Chondrocyte (in vitro differentiated cells): ENCODE measurements at places on chromosomes 1 and 21. TPM values are rescaled to one million over a fixed set of nuclear protein-coding genes. Genes with fewer than 3 reads are reported as not detected.

PEAR1 gene
- total RNA-seq: 1.4 to 13.7 TPM (median 9.9 TPM) in 3 replicates

UFC1 gene
- total RNA-seq: 84.2 to 95.6 TPM (median 89.4 TPM) in 3 replicates

PTP4A2 gene
- 155 to 204 TPM (median 197 TPM) in 3 replicates for total RNA-seq

CD48 gene
- total RNA-seq: not detected in 3 replicates

SLC35D1 gene
- total RNA-seq: 9.2 to 14.8 TPM (median 9.3 TPM) in 3 replicates

GLUL gene
- total RNA-seq: 79.1 to 122 TPM (median 94.4 TPM) in 3 replicates

C1QTNF12 gene
- total RNA-seq: 1.3 to 2.1 TPM (median 1.7 TPM) in 3 replicates

DDOST gene
- 214 to 232 TPM (median 223 TPM) in 3 replicates for total RNA-seq

CFHR1 gene
- total RNA-seq: not detected in 3 replicates

DNA sequence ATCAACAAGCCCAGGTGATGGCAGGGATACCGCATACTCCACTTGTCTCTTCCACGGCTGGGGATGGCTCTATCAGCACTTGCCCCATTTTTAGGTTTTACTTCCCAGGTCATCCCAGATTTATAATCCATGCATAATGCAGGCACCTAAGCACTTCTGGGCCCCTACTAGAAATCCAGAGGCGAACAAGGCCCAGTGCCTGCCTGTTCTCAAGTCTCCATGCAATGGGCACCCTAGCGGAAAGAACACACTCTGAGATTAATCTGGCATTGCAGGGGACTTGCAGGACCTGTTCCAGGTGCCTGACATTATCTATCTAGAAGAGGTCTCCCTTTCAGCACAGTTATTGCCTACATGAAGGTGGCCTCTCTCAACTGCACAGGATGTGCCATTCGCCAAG, 39.8 kb downstream of the HIVEP3 start:
- DNase-seq: no peak

DNA sequence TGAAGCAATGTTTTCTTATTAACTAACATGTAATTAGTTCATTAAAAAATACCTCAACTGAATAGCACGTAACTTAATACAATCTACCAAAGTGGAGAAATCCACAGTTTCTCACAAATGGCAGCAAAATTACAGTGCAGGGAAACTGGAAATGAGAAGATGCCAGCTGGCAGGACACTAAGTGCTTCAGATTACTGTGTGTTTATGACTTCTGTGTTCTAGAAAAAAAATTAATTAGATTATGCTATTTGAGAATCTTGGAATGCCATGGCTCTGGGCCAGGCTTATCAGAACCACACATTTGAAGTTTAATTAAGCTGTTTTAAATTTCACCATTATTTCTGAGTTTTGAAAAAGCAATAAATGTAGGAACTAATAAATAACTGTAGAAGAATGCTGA, 357.6 kb downstream of the TGFB2 start:
- DNase-seq: no peak

- peak; percentile 59 for DNase-seq
Measured at GRCh38 chr21:42754270-42754933, 101.0 kb downstream of the PDE9A start.

DNA sequence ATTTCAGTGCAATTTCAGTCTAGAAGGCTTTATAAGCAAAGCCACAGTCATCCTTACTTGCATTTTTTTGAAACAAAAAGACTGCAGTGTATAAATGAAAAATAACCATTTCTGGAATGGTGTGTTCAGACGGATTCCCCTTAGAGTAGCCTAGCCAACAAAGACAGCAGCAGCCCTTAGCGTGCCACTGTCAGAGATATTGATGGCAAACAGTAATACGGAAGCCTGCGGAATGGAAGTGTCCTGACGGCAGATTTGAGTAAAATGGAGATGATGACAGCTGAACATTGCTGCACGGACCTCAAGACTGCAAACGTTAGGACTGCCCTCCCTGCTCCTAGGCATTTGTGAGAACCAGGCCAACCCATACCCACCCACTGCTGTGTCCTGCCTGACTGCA, 54.7 kb downstream of the PDE9A start:
- no peak for DNase-seq

DNA sequence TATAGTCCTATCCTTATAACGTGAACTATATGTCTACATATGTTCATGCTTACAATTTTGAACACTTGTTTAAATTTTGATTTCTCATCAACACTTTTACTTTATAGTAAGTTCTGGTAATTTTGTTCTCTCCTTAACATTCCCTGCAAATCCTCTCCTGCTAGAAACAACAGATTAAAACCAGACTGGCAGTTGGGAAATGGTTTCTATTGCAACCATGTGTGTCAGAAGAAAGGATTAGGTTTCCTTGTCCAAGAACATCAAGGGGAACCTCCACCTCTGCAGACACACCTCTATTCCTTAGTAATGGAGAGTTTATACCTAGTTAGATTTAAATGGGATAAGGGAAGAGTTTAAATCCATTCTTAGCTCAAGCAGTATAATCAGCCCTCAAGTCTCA, 3.3 kb upstream of the WARS2 start:
- no peak for DNase-seq

DNA sequence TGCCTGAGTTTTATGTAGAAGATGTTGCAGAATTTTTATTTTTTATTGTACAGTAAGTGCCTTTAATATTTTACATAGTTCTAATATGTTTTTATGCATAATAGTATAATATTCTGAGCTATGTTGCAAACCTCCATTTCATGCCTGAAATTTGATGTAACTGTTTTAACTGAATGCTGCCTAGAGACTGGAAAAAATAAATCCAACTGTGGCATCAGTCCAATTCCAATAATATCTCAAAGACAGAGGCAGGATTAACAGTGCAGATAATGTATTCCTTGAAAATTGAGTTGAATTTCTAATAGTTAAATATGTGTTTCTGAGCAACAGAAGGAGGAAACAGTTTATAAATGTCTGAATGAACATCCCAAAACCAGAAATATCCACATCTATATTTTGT, 61.1 kb upstream of the KIF1B start:
- no peak for DNase-seq

GRCh38 chr1:172298141-172298540, 122.3 kb upstream of the C1orf105 start:
- no peak for DNase-seq

GRCh38 chr1:241203817-241204216, 153.2 kb downstream of the RGS7 start:
- DNase-seq: no peak

GRCh38 chr21:40158366-40158765, 291.1 kb downstream of the PCP4 start:
- no peak for DNase-seq

GRCh38 chr1:24508911-24509310, 6.3 kb downstream of the RCAN3 start:
- DNase-seq: no peak

DNA sequence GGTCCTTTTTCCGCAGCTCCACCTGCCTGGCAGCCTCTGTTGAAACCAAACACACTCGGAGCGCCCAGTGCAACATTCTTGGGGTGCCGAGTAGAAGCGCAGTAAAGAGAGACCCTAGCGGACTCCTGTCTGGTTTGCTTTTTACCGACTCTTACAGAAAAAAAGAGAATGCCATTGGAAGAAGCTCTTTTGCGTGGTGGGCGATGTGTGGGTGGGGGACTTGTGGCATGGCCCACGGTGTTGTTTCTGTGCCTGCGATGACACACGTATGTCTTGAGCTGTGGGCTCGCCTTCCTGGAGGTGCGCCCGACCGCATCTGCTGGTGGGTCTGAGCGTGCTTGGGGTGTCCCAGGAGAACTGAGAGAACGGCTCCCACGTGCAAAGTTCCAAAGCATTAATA, 7.3 kb upstream of the BARHL2 start:
- DNase-seq: no peak

DNA sequence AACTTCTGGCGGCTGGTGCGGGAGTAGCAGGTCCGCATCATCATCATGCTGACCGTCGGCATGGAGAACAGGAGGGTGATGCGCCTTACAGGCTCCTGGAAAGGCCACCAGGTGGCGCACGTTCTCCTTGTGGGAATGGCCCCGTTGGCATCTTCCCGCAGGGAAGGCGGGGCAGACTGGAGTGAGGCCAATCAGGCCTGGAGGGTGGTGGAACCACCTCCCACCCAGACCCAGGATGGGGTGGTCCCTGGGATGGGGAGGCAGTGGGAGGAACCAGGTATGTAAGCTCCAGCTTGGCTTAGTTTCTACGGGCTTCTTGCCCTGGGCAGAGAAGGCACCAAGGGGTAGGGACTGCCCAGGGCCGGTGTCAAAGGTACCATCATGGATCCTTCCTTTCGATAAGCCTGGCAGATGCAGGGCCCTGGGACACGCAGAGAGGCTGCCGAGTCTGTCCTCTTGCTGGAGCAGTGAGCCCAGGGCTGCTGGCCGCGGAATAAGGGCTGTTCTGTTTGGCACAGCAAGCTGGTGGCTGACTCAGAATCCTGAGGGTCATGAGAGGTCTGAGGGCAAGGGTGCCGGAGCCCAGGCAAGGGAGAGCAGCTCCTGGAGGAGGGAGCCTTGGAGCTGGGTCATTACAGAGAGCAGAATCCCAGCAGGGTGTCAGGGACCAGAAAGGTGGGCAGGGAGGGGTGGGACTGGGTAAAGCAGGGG, 8.7 kb upstream of the LGR6 start:
- DNase-seq: no peak
